ENCODE measurements at places on chromosomes 11 and 22. TPM values are rescaled to one million over a fixed set of nuclear protein-coding genes. Genes with fewer than 3 reads are reported as not detected.

Gene PAMR1
- total RNA-seq, result not detected

Gene PATE4
- total RNA-seq, result not detected

DNA sequence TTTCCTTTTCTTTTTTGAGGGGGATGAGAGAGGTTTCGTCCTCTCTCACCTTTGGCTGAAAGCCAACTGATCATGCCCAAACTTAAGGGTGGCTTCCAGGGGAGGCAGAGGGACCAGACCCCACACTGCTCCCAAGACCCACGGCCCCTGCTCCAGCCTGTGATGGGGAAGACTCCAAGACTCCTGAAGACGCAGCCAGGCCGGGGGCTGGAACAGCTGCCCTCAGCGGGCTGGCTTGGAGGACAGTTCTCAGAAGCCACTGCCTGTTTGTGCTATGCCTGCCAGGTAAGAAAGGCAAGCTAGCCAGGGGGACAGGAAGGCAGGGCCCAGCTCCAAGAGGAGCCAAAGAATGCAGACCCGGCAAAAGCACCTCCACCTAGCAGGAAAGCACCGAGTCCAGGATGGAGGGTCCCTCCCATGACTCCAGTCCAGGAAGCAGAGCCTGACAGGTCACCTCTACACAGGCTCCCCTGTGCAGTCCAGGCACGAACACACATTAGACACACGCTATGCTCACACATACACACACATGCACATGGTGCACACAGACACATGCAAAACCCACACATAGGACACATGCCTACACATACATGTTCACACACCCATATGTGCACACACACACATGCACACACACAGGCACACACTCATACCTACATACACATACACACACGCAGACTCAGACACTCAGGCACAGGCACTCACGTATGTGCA lies 31.3 kb downstream of the GNB1L start:
- peak; percentile 15 for DNase-seq

Gene LRP4
- 0.06 TPM for total RNA-seq

- DNase-seq, result no peak
Observed at GRCh38 chr11:19810852-19811251, 98.2 kb downstream of the NAV2 start.

GRCh38 chr11:106495046-106495445 lies 417.6 kb downstream of the AASDHPPT start:
- no peak for DNase-seq

Gene FAT3
- total RNA-seq, result not detected

All from activated naive CD8-positive, alpha-beta T cell treated with anti-CD3 and anti-CD28 coated beads, Interleukin-2, amount 10 ng/mL, durations not matched to agents 7 days and 5 days (primary cell).